ENCODE measurements at places on chromosomes 5 and 9. TPM values are rescaled to one million over a fixed set of nuclear protein-coding genes. Genes with fewer than 3 reads are reported as not detected.

Gene OTP
- total RNA-seq, result not detected

Gene FBLL1
- not detected for total RNA-seq

DNA sequence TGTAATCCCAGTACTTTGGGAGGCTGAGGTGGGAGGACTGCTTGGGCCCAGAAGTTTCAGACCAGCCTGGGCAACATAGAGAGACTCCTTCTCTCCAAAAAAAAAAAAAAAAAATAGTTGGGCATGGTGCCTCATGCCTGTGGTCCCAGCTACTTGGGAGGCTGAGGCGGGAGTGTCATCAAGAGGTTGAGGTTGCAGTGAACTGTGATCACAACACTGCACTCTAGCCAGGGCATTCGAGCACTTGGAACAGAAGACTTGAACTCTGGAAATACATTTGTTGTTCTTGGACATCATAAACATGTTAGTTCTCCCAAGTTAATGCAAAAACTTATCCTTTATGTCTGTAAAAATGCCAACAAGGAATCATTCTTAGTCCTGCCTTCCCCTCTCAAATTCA lies 29.6 kb downstream of the EHMT1 start:
- peaks cover 36% of the 10 kb centered on the region for H3K36me3 ChIP-seq
- peaks cover 28% of the 10 kb centered on the region for H3K4me1 ChIP-seq
- no peak overlapping the region for H3K4me3 ChIP-seq
- H3K27me3 ChIP-seq, result no peaks in the 10 kb centered on the region
- no peak for DNase-seq

DNA sequence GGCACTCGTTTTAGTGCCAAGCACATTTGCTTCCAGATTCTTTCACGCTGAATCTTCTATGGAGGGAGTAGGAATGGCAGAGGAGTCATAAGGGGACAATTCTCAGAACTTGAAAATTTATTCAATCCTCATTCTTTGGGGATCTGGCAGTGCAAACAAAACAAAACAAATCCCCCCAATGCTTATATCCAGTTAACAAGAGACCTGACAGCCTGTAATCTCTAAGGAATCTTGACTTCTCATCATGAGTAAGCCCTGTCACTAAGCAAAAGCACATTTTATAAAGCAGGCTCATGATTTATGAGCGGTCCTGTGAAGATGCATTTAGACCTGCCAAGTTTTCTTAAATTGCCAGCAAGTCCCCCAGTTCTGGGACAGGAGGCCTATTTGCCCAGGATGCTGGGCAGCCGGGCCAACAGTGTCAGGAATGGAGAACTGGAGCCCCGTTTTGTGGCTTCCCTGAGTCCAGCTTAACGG lies 513.9 kb downstream of the CTNND2 start:
- H3K4me3 ChIP-seq, result no peak overlapping the region
- H3K27me3 ChIP-seq, result peaks cover 12% of the 10 kb centered on the region

GRCh38 chr5:72386639-72387038 lies 66.5 kb downstream of the PTCD2 start:
- DNase-seq, result no peak
- H3K27me3 ChIP-seq, result peaks cover 14% of the 10 kb centered on the region
- no peak overlapping the region for H3K27ac ChIP-seq

DNA sequence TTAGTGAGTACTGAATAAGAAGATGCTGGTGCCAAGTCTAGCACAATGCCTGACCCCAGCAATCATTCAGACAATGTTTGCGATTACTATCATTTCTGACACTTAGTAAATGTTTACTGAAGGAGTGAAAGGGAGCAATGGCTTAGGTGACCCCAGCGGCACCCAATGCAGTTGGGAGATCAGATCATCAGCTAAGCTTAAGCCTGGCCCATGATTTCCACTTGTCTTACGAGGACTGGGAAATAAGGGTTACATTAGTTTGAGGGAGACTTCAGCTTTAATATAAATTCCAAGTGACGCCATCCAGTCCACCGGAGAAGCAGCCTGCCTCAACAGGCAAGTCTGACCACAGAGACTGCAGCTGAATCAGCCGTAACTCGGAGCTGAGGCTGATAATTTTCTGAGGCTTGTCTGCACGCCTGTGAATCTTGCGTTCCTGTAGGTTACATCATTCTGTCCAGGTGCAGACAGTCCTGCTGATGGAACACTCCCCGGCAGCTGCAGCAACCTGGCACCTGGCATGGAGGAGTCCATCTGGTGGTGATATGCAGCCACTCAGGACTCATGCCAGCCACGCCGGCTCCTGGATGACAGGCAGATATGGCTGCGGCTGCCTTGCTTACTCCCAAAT lies 34.9 kb upstream of the FGF1 start:
- H3K27ac ChIP-seq, result no peak overlapping the region
- peaks cover 18% of the 10 kb centered on the region for H3K27me3 ChIP-seq
- DNase-seq, result no peak
- no peaks in the 10 kb centered on the region for H3K36me3 ChIP-seq
- no peaks in the 10 kb centered on the region for H3K4me1 ChIP-seq

- H3K36me3 ChIP-seq, result no peaks in the 10 kb centered on the region
- H3K27me3 ChIP-seq, result peaks cover 10% of the 10 kb centered on the region
- H3K4me3 ChIP-seq, result no peak overlapping the region
- no peak for DNase-seq
Measured at GRCh38 chr9:89010526-89011111, 19.4 kb downstream of the S1PR3 start.

All from activated CD4-positive, alpha-beta T cell treated with anti-CD3 and anti-CD28 coated beads, Interleukin-2, amount 10 ng/mL, durations not matched to agents 24 days and 14 days (primary cell).